ENCODE measurements at places on chromosomes 16 and 17.

GRCh38 chr16:15970743-15971439 lies 21.5 kb downstream of the ABCC1 start:
- DNase-seq = no peak

DNA sequence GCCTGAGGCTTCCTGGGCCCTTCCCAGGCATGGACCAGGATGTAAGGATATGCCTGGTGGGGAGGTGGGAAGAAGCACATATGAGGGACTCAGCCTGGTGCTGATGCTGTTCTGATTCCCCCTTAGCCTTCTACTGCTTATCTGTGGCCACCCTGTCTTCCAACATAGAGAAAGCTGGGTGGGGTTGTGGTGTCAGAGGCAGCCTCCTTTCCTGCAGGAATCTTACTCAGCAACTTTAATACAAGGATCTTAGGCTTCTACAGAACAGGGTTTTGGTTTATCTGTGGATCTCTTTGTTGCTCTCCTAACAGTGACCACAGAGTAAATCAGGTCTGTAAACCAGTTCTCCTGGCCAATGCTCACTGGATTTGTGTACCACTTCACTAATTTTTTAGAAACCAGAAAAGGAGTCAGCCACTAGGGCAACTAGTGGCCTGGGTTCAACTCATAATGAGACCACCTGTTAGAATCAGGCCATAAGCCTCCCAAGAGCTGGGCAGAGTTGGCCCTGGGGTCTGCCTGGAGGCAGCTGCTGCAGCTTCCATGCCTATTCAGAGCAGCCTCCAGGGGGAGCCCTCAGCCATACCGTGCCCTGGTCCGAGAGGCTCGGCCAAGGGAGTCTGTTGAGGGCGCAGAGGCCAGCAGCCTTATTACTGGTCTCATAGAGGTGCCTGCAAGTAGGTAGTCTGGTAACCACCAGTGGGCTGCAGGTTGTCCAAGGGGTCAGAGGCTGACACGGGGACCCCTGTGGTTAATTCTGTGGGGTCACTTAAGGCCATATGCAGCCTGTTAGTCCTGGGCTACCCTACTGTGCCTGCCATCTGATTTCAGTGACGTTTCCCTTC lies 7.1 kb downstream of the HAS3 start:
- DNase-seq = peak; percentile 68

- DNase-seq = no peak
Measured at GRCh38 chr16:22124583-22125284, 32.4 kb downstream of the VWA3A start.

- DNase-seq = peak; percentile 44
Measured at GRCh38 chr17:55692276-55692675, 30.4 kb downstream of the TMEM100 start.

DNA sequence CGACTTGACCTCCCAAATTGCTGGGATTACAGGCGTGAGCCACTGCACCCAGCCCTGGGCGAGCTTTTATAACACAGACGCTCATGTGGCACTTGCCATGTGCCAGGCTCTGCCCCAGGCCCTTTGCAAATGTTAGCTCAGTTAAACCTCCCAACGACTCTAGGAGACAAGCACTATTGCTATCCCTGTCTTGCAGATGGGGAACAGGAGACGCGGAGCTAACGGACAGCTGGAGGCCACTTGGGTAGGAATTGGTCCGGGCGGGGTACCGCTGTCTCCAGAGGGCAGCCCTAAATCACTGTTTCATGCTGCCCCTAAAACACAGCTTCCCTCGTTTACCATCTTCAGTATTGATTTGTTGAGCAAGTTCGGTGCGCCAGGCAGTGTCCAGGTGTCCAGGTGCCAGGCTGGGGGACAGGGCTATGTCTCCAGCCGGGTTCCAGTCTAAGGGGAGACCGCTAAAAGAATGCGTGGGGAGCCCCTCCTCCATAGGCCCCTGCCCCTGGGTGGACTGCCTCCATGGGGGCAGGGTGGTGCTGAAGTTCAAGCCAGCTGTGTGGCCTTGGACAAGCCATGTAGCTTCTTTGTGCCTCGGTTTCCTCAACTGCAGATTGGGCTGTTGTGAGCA lies 23.7 kb downstream of the TMEM235 start:
- no peak for DNase-seq

GRCh38 chr17:48429638-48430586 lies at the start of gene SKAP1:
SKAP1 (minus strand) TSS chr17:48430214.
- no peak for DNase-seq

GRCh38 chr17:58092101-58092796 lies 9.0 kb downstream of the DYNLL2 start:
- DNase-seq = no peak

GRCh38 chr17:39123627-39124026 lies 27.8 kb downstream of the PLXDC1 start:
- no peak for DNase-seq

- no peak for DNase-seq
Measured at GRCh38 chr16:65463652-65464260, 341.9 kb upstream of the CDH11 start.

- peak; percentile 15 for DNase-seq
Measured at GRCh38 chr16:12573730-12574383, 229.8 kb downstream of the CPPED1 start.

DNA sequence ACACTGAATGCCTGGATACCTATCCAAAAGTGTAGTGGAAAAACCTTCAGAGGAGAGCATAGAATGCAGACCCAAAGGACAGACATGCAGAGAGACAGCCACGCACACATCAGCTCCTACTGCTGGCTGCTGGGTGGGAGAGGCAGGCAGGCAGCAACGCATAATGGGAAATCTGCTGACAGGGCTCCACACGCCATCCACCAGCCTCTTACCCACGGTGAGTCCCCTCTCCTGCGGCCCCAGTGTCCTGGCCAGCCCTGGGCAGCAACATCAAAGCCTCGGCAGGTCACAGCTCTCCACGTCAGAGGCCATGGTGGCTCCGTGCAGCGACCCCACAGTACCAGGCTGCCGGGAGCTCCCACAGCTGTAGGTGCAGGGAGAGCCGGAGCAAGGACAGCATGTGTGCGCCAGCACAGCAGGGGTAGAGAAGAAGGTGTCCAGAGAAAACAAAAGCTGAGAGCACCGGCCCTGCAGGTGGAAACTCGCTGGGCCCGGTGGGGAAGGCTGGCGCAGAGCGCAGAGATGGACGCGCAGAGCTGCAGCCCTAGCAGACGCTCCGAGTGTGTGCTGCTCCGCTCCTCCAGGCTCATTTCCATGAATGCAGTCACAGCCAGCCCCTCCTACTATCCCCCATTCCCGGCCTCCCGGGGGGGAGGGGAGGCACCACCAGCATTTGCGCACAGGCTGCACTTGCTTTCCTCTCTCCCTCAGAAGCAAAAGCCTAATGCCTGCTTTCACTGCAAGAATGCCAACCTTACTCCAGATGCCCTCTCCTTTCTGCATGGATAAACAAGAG lies 58.9 kb downstream of the CYTH1 start:
- no peak for DNase-seq

GRCh38 chr16:79191933-79192332 lies 408.6 kb downstream of the MAF start:
- no peak for DNase-seq

- DNase-seq = peak; percentile 90
Measured at GRCh38 chr17:34314279-34314678, 5.0 kb upstream of the CCL8 start.

DNA sequence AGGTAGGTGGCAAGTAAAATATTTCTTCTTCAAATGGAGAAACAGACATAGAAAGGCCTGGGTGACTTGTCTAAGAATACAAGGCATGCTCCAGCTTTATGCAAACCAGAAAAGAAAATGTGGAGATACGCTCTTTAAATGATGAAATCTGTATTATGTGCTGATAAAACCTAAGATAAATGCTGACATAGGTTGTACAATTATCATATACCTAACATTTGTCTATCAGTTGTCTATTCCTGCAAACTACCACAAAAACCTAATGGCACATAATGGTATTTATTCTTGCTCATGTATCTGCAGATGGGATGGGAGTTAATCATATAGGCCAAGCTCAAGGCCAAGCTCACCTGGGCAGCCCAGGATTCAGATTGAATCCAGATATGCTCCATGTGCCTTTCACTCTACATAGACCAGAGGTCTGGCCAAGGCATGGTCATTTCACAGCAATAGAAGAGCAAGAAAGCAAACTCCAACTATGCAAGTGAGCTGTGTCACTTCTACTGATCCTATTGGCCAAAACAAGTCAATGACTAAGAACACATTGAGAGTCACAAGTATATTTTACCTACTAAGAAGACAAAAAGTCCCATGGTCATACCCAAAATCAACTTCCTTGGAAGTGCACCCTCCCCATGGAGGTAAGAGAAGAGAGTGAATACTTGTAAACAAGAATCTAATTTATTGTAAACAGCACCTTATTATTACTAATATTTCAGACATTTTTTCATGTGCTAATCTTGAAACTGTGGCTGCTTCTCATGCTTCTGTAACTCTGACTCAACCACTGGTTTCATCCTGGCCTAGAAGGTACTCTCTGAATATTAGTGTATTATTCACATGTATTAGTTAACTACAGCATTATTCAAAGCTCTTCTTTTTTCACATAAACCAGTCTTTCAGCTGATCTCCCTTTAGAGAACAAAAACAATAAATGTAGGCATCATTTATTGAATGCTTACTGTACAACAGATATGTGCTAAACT lies 270.7 kb upstream of the SOX9 start:
- DNase-seq = no peak

DNA sequence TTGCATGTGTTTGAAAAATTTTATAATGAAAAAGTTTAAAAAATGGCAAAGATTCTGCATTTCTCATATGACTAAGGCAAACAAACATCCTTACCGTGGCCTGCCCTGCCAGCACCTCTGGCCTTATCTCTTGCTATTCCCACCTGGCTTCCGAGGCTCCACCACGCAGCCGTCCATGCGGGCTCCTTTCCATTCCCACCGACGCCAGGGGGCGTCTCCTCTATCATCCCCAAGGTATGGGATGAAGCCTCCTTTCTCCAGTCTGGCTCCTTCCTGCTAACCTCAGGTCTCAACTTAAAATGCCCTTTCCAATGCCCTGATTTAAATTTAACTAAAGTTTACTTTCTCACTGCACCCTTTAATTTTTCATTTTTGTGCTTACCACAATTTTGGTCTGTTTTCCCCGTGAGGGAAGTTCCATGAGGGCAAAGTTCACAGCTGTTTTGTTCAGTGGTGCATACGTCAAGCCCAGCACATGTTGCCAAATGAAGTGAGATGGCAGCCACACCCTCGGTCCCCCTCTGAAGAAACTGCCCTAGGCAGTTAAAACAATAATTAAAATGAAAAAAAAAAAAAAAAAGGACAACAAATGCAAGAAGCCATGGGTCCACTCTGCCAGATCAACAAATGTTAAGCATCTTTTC lies 13.3 kb upstream of the SDK2 start:
- no peak for DNase-seq

DNA sequence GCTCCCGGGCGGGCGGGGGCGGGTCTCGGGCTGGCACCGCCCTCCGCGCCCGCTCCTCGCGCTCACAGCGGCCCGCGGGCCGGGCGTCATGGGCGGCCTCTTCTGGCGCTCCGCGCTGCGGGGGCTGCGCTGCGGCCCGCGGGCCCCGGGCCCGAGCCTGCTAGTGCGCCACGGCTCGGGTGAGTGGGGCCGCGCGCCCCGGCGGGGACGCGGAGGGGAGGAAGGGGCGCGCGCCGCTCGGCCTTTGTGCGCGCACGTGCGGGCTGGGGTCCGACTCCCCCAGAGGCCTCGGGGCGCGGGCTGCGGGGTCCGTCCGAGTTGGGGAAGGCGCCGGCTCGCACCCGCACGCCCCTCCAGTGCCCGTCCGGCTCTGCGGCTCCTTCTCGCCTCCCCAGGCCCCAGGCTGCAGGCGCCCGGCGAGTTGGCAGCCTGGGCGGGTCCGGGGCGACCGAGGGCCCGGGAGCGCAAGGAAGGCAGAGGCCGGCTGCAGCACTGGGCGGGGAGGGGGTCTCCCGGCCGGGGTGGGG lies at the start of gene NME4:
Gene NME4 (plus strand): TSS at position 65 of the 527 bp plus-strand sequence. CDS start 24 bp downstream, at position 89.
- DNase-seq = no peak

DNA sequence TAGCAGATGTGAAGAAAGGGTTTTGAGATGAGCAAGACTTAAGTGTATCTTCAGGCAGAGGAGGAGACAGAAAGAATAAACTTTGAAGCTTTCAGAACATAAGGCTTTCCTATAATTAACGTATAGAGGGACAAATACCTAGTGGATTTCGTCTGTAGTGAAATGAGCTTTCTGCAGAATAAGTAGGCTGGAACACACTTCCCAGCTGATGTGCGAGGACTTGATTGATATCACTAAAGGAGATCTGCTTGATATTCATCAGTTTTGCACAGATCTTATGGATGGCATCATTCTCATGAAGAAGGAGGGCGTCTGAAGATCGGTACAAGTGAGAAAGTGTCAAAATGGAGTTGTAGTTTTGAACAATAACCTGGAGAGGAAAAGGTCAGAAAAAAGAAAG lies 14.8 kb downstream of the TUBD1 start:
- no peak for DNase-seq
